Neural crest cell (in vitro differentiated cells): ENCODE measurements at places on chromosomes 13 and 19. TPM values are rescaled to one million over a fixed set of nuclear protein-coding genes. Genes with fewer than 3 reads are reported as not detected.

DNA sequence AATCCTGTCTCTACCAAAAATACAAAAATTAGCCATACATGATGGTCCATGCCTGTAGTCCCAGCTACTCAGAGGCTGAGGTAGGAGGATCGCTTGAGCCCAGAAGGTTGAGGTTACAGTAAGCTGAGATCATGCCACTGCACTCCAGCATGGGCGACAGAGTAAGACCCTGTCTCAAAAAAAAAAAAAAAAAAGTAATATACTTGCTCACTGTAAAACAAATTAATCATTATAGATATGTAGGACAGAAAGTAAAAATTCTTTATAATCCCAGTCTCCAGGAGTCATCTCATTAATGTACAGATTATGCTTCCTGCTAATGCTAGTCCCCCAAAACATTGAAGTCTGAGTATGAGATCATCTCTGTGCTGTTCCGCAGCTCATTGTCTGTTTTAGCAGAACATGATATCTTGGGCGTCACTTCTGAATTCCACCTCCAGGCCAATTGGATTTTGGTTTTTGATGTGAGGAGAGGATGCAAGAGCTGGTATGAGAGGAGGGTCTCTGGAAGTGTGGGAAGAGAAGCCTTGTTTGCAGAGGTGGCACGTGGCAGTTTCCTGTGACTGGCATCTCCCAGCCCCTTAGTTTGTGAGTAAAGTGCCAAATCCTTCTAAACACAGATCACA, 75.4 kb upstream of the NPAS1 start:
- H3K36me3 ChIP-seq = peaks cover 14% of the 10 kb centered on the region
- H3K4me1 ChIP-seq = peaks cover 45% of the 10 kb centered on the region
- no peak for DNase-seq
- no peak overlapping the region for H3K4me3 ChIP-seq

- H3K4me3 ChIP-seq = no peak overlapping the region
- H3K36me3 ChIP-seq = no peaks in the 10 kb centered on the region
- H3K4me1 ChIP-seq = no peaks in the 10 kb centered on the region
- DNase-seq = no peak
These were observed 10.7 kb downstream of the LMTK3 start for GRCh38 chr19:48500830-48501493.

- peak overlapping the region; percentile 35 for H3K4me3 ChIP-seq
- H3K4me1 ChIP-seq = peaks cover 23% of the 10 kb centered on the region
- peaks cover 49% of the 10 kb centered on the region for H3K27me3 ChIP-seq
- no peak overlapping the region for H3K27ac ChIP-seq
- no peak for DNase-seq
- H3K36me3 ChIP-seq = no peaks in the 10 kb centered on the region
These were observed 40.2 kb downstream of the SMIM24 start for GRCh38 chr19:3440082-3440481.

- DNase-seq = no peak
- no peak overlapping the region for H3K27ac ChIP-seq
- no peaks in the 10 kb centered on the region for H3K4me1 ChIP-seq
- H3K27me3 ChIP-seq = no peaks in the 10 kb centered on the region
These were observed 19.9 kb downstream of the ZFP30 start for GRCh38 chr19:37635076-37636056.

GRCh38 chr13:41296879-41297646, 14.0 kb upstream of the NAA16 start:
- H3K4me1 ChIP-seq = no peaks in the 10 kb centered on the region
- no peak overlapping the region for H3K27ac ChIP-seq
- no peaks in the 10 kb centered on the region for H3K27me3 ChIP-seq
- no peak overlapping the region for H3K4me3 ChIP-seq

GRCh38 chr13:24080134-24080533, 80.4 kb upstream of the SPATA13 start:
- no peaks in the 10 kb centered on the region for H3K27me3 ChIP-seq
- peak overlapping the region; percentile 25 for H3K4me3 ChIP-seq
- no peaks in the 10 kb centered on the region for H3K36me3 ChIP-seq

GRCh38 chr13:45715351-45715750, 13.2 kb downstream of the CBY2 start:
- H3K27ac ChIP-seq = no peak overlapping the region
- no peaks in the 10 kb centered on the region for H3K27me3 ChIP-seq
- DNase-seq = no peak
- no peaks in the 10 kb centered on the region for H3K36me3 ChIP-seq
- H3K4me3 ChIP-seq = no peak overlapping the region

GRCh38 chr13:113005076-113005865, 36.3 kb downstream of the MCF2L start:
- no peak overlapping the region for H3K27ac ChIP-seq
- peak overlapping the region; percentile 41 for H3K4me3 ChIP-seq
- DNase-seq = no peak
- peaks cover 18% of the 10 kb centered on the region for H3K36me3 ChIP-seq

GRCh38 chr13:102399791-102400674, 1.8 kb downstream of the FGF14 start:
- no peak for DNase-seq
- H3K27ac ChIP-seq = no peak overlapping the region
- peaks cover 27% of the 10 kb centered on the region for H3K4me1 ChIP-seq
- H3K36me3 ChIP-seq = no peaks in the 10 kb centered on the region
- peak overlapping the region; percentile 91 for H3K4me3 ChIP-seq
- H3K27me3 ChIP-seq = peaks cover 87% of the 10 kb centered on the region

- H3K4me3 ChIP-seq = no peak overlapping the region
- no peak for DNase-seq
- peak overlapping the region; percentile 3 for H3K27ac ChIP-seq
- H3K36me3 ChIP-seq = peaks cover 44% of the 10 kb centered on the region
- no peaks in the 10 kb centered on the region for H3K27me3 ChIP-seq
- no peaks in the 10 kb centered on the region for H3K4me1 ChIP-seq
These were observed 13.4 kb downstream of the ZNF20 start for GRCh38 chr19:12126707-12127106.

- DNase-seq = no peak
- peaks cover 4% of the 10 kb centered on the region for H3K36me3 ChIP-seq
- peaks cover 13% of the 10 kb centered on the region for H3K4me1 ChIP-seq
- no peak overlapping the region for H3K27ac ChIP-seq
- peak overlapping the region; percentile 59 for H3K4me3 ChIP-seq
These were observed 14.5 kb downstream of the LIPE start for GRCh38 chr19:42412661-42413076.

DNA sequence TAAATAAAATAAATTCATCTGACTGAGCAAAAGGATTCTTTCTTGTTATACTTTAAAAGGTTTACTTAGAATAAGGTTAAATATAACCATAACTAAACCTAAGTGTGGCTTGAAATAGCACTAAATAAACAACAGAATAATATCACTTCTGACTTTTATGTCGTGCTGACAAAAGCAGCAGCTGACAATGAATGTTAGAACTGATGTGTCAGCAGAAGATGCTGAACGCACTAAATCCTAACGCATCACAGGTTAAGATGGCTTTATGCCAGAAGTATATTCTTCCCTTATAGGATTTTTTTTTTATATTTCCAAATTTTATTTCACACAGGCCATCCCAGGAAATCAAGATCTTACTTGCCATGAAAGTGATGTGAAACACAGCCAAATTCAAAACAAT, 558.3 kb upstream of the NBEA start:
- H3K4me1 ChIP-seq = peaks cover 7% of the 10 kb centered on the region
- no peaks in the 10 kb centered on the region for H3K27me3 ChIP-seq
- H3K27ac ChIP-seq = no peak overlapping the region
- no peak for DNase-seq
- H3K4me3 ChIP-seq = no peak overlapping the region

- no peaks in the 10 kb centered on the region for H3K36me3 ChIP-seq
- H3K27me3 ChIP-seq = peaks cover 27% of the 10 kb centered on the region
- no peak within 1 kb of the TSS for H3K4me3 ChIP-seq
These were observed at the start of gene IZUMO2 for GRCh38 chr19:50162988-50163387. Gene IZUMO2, minus strand, starts transcription at chr19:50163281. Its CDS starts 87 bp downstream, at chr19:50163194.

DNA sequence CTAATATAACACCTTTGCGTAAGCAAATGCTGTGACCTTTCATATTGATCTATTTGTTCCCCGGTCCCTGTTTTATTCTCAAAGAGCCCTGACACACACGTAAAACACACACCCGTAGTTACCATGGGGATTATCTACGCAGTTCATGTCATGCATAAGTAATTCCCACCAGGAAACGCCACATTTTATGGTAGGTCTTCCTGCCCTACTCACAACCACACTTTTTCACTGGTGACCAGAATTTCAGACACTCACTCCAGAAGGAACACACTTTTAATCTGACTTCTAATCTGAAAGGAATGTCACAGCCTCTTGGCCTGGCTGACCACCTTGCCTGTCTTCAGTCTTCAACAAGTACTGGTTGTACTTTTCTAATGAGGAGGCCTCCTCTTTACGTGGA, 46.8 kb downstream of the SLC7A1 start:
- H3K4me1 ChIP-seq = peaks cover 19% of the 10 kb centered on the region
- DNase-seq = no peak
- H3K27ac ChIP-seq = no peak overlapping the region
- H3K36me3 ChIP-seq = peaks cover 15% of the 10 kb centered on the region
- H3K27me3 ChIP-seq = no peaks in the 10 kb centered on the region

DNA sequence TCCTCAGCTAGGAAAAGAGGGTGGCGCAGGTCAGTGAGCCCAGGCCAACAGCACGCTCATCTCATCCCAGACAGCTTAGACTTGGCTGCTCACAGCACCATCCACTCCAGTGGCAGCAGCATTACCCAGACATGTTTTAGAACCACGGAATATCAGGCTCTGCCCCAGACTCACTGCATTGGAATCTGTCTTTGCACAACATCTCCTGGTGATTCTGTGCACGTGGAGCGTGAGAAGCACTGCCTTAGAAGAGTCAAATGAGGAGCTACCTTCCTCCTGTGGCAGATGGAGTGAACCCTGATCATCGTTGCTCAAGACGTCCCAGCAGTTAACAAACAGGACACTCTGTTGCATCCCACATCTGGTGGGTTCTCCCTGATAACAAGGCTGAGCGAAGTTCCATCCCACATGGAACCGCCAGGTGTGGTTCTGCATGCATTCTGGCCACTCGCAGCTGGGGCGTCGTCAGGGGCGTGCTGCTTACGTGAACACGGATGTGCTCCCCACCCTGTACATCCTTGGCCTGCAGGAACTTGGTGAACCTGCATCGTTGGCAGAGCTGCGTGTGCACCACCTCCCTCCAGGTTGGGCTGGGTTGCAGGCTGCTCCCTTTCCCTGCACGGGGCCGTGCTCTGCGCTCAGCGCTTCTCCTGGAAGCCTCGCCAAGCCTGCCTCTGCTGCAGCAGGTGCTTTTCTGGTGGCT, 25.2 kb upstream of the ATP11A start:
- H3K4me3 ChIP-seq = no peak overlapping the region
- H3K27me3 ChIP-seq = no peaks in the 10 kb centered on the region
- no peaks in the 10 kb centered on the region for H3K36me3 ChIP-seq
- no peak overlapping the region for H3K27ac ChIP-seq

DNA sequence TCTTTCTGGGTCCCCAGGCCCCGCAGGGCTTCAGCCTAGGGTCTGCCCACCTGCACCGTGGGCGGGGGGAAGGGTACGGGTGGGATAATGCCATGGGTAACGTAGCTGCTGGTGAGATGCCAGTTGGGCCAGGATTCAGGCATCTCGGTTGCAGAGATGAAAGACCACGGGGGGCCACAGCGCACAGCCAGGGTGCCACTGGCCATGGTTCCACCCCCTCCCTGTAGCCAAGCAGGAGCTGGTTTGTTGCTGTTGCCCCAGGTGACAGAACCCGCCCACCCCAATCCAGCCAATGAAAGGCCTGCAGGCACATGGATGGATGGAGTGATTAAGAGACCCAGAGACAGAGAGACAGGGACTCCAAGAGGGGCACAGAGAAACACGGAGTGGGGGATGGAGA, 1.0 kb upstream of the CGB7 start:
- H3K4me3 ChIP-seq = no peak overlapping the region
- no peaks in the 10 kb centered on the region for H3K36me3 ChIP-seq
- no peak overlapping the region for H3K27ac ChIP-seq
- H3K4me1 ChIP-seq = peaks cover 10% of the 10 kb centered on the region

DNA sequence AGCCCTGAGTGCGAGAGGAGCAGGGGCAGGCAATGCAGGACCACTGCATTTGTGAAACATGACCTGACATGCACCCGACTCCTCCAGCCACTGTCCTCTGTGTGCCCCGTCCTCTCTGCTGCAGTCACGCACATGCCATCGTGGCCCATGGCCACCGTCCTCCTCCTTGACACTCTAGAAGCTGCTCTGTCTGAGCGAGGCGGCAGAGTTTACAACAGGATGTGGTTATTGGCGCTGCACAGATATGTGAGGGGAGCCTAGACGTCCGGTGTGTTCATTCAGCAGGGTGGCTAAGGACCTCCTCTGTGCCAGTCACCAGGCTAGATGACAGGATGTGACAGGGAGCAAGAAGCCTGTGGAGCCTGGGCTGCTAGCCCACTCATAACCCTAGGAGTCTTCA, 277.8 kb downstream of the FOXO1 start:
- no peak for DNase-seq
- peaks cover 19% of the 10 kb centered on the region for H3K27me3 ChIP-seq
- no peaks in the 10 kb centered on the region for H3K36me3 ChIP-seq
- H3K4me1 ChIP-seq = peaks cover 71% of the 10 kb centered on the region

- no peaks in the 10 kb centered on the region for H3K27me3 ChIP-seq
- H3K4me1 ChIP-seq = no peaks in the 10 kb centered on the region
- no peak overlapping the region for H3K27ac ChIP-seq
- no peaks in the 10 kb centered on the region for H3K36me3 ChIP-seq
- DNase-seq = no peak
These were observed 1745.6 kb upstream of the PCDH20 start for GRCh38 chr13:63161219-63161618.

DNA sequence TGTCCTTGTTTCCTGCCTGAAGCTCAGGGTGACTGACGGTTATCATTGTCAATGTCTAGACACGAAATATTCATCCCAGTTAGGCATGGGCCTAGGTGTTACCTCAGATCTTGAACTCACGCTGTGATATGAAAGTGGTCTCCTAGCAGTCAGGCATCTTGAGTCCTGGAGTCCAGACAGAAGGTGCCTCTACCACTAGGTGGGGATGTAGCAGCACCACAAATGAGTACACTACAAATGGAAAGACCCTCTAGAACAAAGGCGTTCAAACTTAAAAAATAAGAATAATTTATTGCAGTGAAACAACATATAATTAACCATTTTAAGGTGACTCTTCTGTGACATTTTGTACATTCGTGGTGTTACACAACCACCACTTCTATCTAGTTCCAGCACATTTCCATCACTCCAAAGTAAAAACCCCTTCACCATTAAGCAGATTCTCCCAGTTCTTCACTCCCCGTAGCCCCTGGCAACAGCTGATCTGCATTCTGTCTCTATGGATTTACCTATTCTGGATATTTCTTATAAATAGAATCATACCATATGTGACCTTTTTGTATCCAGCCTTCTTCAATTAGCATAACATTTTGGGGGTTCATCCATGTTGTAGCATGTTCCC, 11.9 kb upstream of the FRY start:
- H3K27ac ChIP-seq = peak overlapping the region; percentile 20
- H3K4me3 ChIP-seq = no peak overlapping the region
- DNase-seq = peak; percentile 45
- H3K4me1 ChIP-seq = peaks cover 12% of the 10 kb centered on the region
- H3K27me3 ChIP-seq = no peaks in the 10 kb centered on the region

The KLF16 gene
- 18.9 and 20.7 TPM in 2 replicates for total RNA-seq

The ZNF44 gene
- 5.5 and 5.8 TPM in 2 replicates for total RNA-seq

The NXNL1 gene
- total RNA-seq = not detected in 2 replicates

The RYR1 gene
- 1.1 and 1.5 TPM in 2 replicates for total RNA-seq

The ZNF560 gene
- 0.12 TPM in 1 of 2 replicates, not detected in the other for total RNA-seq

The LGALS14 gene
- total RNA-seq = not detected in 2 replicates

The ZNF418 gene
- total RNA-seq = 21.7 and 30.4 TPM in 2 replicates

The CBARP gene
- 26.2 and 27.1 TPM in 2 replicates for total RNA-seq

The CBY2 gene
- not detected in 2 replicates for total RNA-seq

The SRRM5 gene
- total RNA-seq = 0.41 and 0.51 TPM in 2 replicates

The ICAM5 gene
- total RNA-seq = not detected in 2 replicates

The VSTM2B gene
- total RNA-seq = 0.21 TPM in 1 of 2 replicates, not detected in the other

The SLC46A3 gene
- 0.75 and 0.82 TPM in 2 replicates for total RNA-seq

The CLEC17A gene
- total RNA-seq = not detected in 2 replicates

The C19orf33 gene
- total RNA-seq = not detected in 2 replicates

The KASH5 gene
- total RNA-seq = not detected in 2 replicates
